ENCODE measurements at places on chromosomes 6 and 20.
A peak's percentile ranks its signal among the peaks of the same experiment; 100 is the strongest.

- DNase-seq, result no peak
These were observed 312.3 kb downstream of the ESR1 start for GRCh38 chr6:152119831-152120230.

DNA sequence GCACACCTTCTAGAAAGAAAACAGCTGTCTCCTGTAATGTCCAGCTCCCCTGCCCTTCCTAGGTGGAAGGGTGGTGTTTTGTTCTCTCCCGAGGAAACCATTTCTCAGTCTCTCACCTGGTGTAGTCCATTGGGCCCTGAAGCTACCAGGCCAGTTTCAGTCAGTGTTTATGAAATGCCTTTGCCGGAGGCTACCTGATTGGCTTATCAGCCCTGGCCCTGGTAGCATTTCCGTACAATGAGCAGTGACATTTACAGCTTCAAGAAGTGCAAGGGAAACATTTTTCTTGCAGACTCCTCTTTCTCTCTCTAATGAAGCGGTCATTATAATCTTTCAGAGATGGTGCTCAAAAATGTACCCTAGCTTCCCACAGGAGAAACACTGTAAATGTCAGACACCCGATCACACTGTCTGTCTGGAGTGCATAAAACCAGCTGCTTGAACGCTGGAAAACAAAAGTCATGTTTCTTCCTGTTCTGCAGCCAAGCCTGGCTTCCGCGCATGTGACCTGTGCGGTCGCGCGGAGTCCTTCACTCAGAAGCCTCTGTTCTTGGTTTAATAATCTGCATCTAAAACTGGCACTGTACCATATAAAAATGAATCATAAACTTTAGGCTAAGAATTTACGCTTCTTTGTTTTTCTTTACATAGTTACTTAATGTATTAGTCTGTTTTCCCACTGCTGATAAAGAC, 28.4 kb upstream of the SAYSD1 start:
- DNase-seq, result peak; percentile 64

- no peak for DNase-seq
These were observed 49.6 kb upstream of the PTPRK start for GRCh38 chr6:128569732-128570679.

GRCh38 chr6:62324834-62325233, 38.8 kb upstream of the KHDRBS2 start:
- no peak for DNase-seq

- DNase-seq, result no peak
These were observed 125.8 kb downstream of the DLL1 start for GRCh38 chr6:170165085-170165470.

DNA sequence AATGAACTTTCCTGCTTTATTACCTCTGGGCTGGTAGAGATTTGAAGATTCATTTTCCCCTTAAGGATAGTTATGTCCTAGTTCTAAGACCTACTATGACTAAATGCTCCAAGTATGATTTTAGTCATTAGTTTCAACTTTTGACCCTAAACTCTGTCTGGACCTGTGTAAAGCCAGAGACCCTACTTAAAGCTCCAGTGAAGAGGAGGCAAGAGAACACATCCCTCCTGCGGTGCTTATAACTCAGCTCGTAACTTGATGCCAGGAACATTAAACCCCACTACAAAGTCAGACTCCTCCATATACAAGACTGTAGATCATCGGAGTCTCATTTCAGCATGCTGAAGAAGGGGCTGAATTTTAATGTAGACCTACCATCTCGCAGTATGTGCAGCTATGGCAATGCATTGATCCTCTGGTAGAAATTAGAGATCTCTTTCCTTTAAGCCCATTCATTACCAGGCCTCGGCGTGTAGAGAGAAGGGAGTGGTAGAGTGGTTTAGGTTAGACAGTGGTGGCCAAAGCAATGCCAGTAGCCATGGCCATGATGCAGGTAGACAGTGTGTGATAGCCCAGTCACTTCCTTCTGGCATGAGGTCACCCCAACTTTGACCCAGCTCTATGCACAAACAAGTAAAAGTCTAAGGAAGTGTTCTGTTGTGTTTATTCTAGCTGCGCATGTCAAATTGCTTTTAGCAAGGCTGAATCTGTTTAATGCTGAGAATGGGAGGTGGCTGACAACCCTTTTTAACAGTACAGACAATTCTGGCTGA, 34.8 kb upstream of the MYB start:
- no peak for DNase-seq

Measured in T-helper 2 cell (primary cell).